ENCODE measurements at places on chromosomes 7 and 10. TPM values are rescaled to one million over a fixed set of nuclear protein-coding genes. Genes with fewer than 3 reads are reported as not detected.

The SLC13A4 gene
- total RNA-seq: 0.59 TPM

The LIPN gene
- total RNA-seq: not detected

The RPP38 gene
- 11.6 TPM for total RNA-seq

The CTNNA3 gene
- total RNA-seq: not detected

The CDK5 gene
- 23.5 TPM for total RNA-seq

The HOXA7 gene
- total RNA-seq: 4.2 TPM

The RNLS gene
- 13.1 TPM for total RNA-seq

The SMO gene
- total RNA-seq: 17.8 TPM

The ELOVL3 gene
- total RNA-seq: 0.15 TPM

The USP6NL gene
- total RNA-seq: 8.9 TPM

The LRIT1 gene
- not detected for total RNA-seq

The CYP2C18 gene
- not detected for total RNA-seq

The GNAI1 gene
- 28.6 TPM for total RNA-seq

The FAM171A1 gene
- 22.0 TPM for total RNA-seq

The SYPL1 gene
- 38.5 TPM for total RNA-seq

The TMEM229A gene
- total RNA-seq: not detected

The MYO1G gene
- not detected for total RNA-seq
